AG09319 (cell line): ENCODE measurements at places on chromosomes 13 and 19.
A peak's percentile ranks its signal among the peaks of the same experiment; 100 is the strongest.

- DNase-seq: no peak
These were observed 437.6 kb upstream of the ARGLU1 start for GRCh38 chr13:107005577-107005976.

DNA sequence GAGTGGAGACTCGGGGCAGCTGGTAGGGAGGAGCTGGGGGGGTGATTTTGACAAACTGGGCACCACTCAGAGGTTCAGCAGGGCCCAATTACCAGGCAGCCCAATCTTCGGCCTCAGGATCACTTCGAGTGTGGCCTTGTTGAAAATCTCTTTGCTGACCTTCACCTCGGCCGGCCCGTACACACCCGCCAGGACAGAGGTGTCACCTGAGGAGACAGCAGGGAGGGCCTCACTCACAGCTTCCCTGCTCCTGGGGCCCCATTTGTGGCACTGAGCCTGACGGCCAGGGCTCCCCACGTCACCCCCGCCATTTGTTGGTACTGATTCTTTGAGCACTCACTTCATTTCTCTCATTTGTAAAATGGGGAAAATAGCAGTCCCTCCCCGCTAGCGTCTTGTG lies 4.4 kb downstream of the EXOSC5 start:
- no peak for DNase-seq

GRCh38 chr19:18814063-18814462 lies 17.7 kb upstream of the UPF1 start:
- no peak for DNase-seq

- DNase-seq: peak; percentile 73
These were observed 617 bp upstream of the IQCN start for GRCh38 chr19:18274781-18275356.

DNA sequence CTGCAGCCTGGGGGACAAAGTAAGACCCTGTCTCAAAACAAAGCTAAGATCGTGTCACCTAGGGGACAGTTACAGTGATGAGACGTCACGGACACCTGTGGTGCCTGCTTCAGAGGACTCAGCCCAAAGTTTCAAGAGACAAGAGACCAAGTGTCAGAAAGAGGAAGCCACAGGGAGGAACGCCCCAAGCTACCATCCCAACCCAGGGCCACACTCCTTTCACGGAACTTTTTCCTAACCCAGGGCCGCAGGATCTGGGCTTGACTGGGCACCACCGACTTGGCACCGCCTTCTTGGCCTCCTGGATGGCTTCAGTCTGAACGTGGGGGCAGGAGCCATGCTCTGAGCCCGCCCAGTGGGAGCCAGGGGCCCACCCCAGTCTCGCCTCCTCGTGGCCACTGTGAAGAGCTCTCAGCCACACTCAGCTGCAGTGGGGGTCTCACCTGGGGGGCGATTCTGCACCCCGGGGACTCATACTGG lies 8.5 kb downstream of the MOB3A start:
- DNase-seq: no peak

- DNase-seq: no peak
These were observed 3.2 kb upstream of the ADAT3 start for GRCh38 chr19:1901940-1902404.
